ENCODE measurements at places on chromosomes 11 and 22.

DNA sequence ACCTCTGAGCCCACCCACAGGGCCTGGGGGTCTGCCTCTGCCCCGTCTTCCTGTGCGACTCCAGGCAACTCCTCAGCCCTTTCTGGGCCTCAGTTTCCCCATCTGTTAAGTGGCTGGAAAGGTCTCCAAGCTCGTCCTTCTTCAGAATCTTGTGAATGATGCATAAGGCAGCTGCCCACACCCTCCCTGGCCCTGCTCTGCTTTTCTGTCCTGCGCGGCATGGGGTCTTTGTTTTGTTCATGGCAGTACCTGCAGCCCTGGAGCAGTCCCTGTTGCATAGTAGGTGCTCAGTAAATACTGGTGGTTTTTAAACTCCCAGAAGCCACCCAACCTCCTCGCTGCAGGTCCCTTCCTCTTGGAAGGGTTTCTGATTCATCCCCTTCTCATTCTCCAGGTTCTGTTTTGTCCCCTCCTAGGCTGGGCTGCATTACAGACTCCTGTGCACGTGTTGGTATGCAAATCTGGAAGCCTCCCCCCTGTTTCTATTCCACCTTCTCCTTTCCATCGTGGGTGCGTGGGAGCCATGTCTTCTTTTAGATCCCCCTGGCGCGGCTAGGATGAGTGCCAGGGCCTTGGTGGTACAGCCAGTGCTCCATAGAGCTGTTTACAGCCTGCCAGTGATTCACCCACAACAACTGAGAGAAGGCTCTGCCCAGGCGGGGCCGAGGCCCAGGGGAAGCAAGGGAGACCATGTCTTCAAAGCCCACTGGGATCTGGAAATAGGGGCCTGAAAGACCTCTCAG lies 19.3 kb upstream of the SYT7 start:
- no peak for DNase-seq

- no peak for DNase-seq
Observed at GRCh38 chr22:39092111-39092862, 4.8 kb upstream of the APOBEC3H start.

DNA sequence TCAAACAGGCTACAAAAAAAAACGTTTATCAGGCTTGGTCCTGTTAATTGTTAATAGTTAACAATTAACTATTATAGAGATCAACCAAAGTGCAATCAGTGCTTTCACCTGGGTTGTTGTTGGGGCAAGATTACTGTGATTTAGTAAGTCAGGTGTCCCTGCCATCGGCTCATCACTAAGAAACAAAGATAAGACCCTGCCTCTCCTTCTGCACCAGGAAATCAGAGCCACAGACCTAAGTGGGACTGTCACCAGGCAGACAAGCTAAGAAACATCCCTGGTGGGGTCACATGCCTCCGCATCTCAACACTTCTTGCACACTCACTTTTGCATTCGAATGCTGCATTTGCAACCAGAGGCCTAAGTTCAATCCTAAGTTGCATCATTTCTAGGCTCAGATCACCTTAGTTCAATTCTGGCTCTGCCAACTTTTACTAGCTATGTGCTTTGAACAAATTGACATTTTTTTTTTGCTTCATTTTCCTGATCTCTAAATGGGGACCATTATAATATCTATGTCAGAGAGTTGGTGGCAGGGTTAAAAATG lies 298.9 kb upstream of the B3GAT1 start:
- DNase-seq, result no peak

DNA sequence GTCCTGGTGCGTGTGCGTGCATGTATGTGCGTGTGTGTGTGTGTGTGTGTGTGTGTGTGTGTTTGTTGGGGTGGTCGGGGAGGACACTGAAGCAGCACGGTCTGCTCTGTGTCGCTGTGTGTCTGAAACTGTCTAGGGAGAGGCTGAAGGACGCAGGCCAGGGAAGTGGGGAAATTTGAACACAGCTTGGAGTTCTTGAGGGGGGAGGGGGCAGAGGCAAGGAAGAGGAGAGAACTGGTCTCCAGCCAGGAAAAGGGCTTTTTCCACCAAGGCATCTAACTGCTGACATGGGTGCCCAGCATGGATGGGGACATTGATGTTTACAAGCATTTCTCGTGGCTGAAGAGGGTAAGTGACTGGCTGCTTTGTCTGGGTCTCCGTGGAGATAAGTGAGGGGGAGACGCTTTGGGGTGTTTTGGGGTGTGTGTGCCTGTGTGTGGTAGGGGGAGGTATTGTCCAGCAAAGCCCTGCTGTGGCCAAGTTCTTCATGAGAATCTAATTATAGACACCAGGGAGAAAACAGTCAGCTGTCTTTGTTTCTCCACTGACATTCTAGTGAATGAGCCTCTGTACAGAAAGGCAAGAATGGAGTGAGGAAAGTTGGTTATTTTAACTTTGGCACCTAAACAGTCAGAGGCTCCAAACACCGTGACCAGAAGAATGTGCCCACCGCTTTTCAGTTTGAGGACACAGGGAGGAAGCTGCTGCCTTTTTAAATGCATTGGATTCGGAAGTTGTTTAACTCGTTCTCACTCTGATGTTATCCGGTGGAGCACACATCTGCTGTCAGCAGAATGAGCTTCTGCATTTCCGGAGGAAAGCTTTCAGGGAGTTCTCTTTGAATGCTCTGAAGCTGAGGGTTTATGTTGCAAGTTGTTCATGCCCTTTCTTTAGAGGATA lies 63.7 kb downstream of the PPFIBP2 start:
- DNase-seq, result no peak

DNA sequence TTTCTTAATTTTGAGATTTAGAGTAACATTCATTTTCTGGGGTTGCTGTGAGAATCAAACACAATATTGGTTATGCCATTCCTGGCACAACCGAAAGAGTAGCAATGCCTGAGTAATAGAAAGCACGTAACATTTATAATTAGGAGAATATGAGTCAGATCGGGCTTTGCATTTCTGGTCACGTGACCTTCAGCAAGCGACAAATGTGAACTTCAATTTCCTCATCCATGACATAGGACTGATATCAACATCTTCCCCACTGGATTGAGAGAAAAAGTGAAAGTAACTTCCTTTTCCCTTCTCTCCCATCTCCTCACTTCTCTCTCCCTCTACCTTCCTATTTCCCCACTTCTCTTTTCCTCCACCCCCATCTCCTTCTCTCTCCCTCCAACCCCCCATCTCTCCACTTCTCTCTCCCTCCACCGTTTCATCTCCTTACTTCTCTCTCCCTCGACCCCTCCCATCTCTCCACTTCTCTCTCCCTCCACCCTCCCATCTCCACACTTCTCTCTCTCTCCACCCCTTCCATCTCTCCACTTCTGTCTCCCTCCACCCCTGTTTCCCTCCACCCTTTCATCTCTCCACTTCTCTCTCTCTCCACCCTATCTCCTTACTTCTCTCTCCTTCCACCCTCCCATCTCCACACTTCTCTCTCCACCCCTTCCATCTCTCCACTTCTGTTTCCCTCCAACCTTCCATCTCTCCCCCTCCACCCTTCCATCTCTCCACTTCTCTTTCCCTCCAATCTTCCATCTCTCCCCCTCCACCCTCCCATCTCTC lies 33.5 kb upstream of the CAT start:
- no peak for DNase-seq

DNA sequence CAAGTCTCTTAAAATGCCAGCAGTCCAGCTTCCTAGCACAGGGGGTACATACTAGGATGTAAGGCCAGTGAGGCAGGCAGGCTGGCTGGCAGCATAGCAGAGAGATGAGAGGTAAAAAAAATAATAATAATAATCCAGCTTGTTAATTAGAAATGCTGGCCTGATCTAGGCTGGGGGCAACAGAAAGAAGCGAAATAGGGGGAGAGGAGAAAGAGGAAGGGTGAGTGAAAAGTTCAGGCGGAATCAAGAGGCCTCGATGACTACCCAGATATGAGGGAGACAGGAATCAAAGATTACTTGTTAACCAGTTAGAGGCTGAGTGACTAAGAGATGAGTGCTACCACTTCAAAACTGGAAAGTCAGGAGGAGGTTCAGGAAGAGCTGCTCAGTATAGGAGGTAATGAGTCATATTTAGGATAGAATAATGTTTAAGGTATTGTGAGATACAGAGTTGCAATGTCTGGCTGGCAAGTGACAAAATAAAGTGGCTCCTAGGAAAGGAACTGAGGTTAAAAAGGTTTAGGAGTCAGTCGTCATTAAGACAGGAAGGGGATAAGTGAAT lies 2.8 kb downstream of the ALKBH8 start:
- peak; percentile 82 for DNase-seq

GRCh38 chr22:40363059-40363458 lies 7.3 kb upstream of the SGSM3 start:
- no peak for DNase-seq

Measured in Panc1 (cell line).